ENCODE measurements at places on chromosomes 3 and 15. TPM values are rescaled to one million over a fixed set of nuclear protein-coding genes. Genes with fewer than 3 reads are reported as not detected.

- no peak for DNase-seq
Observed at GRCh38 chr3:17800232-17800631, 57.8 kb upstream of the TBC1D5 start.

The HIGD2B gene
- not detected for total RNA-seq

The MFGE8 gene
- 104 TPM for total RNA-seq

The SERINC4 gene
- 0.35 TPM for total RNA-seq

The PLCB2 gene
- 8.7 TPM for total RNA-seq

The TIMP4 gene
- 0.75 TPM for total RNA-seq

The EHHADH gene
- total RNA-seq: 2.8 TPM

The RAB6B gene
- 15.5 TPM for total RNA-seq

The GUCA1C gene
- total RNA-seq: not detected

The CFAP100 gene
- 1.1 TPM for total RNA-seq

- DNase-seq: no peak
Observed at GRCh38 chr3:164479406-164479805, 598.9 kb downstream of the SI start.

DNA sequence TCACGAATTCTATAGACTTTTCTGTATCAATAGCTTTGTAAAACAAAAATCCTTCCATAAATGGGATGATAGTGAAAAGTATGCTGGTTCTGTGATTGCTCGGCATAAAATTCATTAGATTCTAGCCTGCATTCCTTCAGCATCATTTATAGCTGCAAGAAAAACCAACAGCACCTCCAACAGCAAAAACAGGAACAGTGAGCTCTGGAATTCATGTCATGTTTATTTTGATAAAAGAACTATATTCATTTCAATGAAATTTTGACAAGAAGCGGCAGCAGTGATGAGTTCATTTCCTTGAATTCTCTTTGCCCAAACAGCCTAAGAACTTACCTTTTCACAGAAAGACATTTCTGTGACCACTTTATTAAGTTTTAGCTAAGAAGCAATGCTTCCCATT, 515.2 kb upstream of the CCDC54 start:
- no peak for DNase-seq

The IL20RB gene
- total RNA-seq: 2.0 TPM

The GPR160 gene
- 0.21 TPM for total RNA-seq

The C3orf22 gene
- total RNA-seq: not detected

DNA sequence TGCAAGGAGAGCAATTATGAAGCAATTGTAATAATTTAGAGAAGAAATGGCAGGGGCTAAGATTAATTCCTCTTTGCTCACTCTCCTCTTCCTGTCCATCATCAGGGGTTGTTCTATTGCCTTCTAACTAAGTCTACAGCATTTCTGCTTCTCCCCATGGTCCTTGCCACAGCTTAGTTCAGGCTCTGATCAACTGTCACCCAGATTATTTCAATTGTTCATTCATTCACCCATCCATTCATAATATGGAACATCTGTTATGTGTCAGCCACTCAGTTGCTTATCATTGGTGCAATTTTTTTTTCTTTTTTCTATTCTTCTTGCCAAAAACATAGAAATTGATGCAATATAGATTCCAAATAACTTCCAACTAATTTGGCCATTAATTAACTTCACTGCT, 93.2 kb downstream of the CD47 start:
- DNase-seq: no peak

DNA sequence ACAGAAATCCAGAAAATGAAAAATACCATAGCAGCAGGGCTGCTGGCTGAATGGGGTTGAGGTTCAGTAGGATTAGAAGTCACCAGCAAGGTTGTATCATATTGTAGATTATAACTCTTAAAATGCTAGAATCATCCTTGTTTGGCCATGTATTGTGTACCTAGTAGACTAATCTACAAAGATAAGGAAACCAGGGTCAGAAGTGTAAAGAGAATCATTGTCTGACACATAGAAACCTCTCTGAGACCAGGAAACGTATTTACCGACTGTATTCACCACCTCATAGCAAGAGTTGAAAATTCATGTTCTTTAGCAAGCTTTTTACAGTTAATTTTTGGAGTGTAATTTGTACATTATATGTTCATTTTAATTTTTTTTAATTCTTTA, 168.8 kb downstream of the ECT2 start:
- no peak for DNase-seq

The PPP1R14D gene
- not detected for total RNA-seq

GRCh38 chr3:197224034-197224444, 74.4 kb downstream of the DLG1 start:
- DNase-seq: no peak

DNA sequence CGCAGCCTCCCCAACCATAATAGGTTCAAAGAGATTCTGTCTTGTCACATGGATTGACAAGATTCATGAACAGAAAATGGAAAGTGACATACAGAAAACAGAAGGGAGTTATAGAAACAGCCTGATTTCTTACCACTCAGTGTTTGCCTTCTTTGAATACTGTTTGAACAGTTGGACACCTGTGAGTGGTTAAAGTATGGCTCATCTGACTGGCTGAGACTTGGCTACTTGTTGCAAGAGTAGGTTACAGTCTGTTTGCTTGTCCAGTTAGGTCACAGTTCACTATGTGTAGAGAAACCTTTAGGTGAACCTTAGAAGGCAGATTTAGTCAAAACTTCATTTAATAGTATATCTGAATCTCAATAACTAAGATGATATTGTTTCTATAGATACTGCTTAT, 1003.9 kb upstream of the EPHA6 start:
- DNase-seq: no peak

- no peak for DNase-seq
Observed at GRCh38 chr3:114974387-114974786, 172.7 kb downstream of the ZBTB20 start.

DNA sequence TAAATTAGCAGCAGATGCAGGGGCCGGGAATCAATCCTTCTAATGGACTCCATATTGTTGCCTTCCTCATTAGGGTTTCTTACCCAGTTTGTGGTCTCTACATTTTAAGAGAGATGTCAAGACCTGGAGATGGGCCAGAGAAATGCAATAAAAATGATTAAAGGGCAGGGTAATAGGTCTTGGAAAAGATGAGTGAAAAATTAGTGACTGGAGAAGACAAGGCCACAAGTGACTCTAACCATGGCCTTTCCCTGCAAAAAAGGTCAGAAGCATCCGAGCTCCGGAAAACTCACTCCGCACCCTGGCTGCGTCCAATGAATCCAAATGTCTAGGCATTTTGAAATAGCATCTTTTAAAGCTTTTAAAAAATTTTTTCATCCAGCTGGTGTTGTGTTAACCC, 152.8 kb downstream of the ARRDC4 start:
- DNase-seq: no peak

GRCh38 chr15:57213862-57214261, 162.4 kb upstream of the CGNL1 start:
- no peak for DNase-seq

GRCh38 chr3:43144761-43145490, 39.0 kb upstream of the POMGNT2 start:
- no peak for DNase-seq

GRCh38 chr3:130640027-130640426, 106.6 kb downstream of the PIK3R4 start:
- DNase-seq: no peak

DNA sequence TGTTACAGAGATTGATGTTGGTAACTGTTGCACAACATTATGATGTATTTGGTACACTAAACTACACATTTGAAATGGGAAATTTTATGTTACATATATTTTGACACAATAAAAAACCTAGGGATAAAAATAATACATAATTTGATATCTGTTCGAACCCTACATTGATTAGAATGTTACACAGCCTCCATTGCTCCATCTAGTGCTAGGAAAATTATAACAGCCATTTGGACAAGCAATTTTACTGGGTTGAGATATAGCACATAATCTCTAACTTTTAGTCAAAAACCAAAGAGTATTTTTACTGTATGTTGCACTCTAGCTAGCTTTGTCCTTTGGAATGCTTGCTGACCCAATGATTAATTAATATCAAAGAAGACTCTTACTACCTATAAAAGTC, 108.1 kb downstream of the LSAMP start:
- no peak for DNase-seq

The AP3B2 gene
- total RNA-seq: 17.4 TPM

- no peak for DNase-seq
Observed at GRCh38 chr3:50150863-50151686, 4.0 kb upstream of the SEMA3F start.

DNA sequence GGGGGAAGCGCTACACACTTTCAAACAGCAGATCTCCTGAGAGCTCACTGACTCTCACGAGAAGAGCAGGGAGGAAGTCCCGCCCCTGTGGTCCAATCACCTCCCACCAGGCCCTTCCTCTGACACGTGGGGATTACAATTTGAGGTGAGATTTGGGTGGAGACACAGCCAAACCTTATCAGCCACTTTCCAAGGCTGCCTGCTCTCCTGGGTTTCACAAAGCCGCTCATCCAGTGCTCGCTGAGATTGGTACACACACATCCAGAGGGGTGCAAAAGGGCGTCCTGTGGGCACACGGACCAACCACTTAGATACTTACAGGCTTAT, 23.1 kb downstream of the XXYLT1 start:
- no peak for DNase-seq

DNA sequence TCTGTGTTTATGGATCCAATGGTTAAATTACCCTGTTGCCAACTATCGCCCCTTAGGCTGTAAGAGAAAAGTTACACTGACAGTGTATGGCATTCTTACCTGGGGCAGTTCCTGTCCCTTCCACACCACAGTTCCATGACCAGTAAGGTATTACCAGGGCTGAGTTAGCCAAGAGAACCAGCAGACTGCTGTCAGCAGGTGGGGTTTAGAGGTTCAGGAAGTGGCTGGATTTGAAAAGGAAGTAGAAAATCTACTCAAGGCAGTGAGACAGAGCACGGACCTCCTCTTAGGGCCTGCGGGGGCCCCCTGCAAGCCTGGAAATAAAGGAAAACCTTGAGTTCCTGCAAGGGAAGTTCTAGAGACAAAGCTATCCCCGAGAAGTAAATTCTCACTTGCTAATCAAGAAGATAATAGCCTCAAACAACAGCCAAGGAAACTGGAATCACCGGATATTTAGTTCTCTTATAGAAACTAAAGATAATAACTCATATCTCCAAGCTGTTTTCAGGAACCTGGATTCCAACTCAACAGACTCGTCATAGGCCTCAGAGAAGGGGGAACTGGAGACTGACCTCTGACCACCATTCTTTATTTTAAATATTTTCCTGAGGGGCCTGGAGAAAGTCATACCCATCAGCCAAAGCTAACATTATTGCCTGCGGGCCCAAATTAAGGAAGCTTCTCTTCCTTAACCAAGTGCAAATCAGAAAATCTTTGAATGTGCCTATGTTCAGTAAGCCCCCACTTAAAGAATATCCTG, 161.7 kb downstream of the ANXA2 start:
- DNase-seq: no peak
